Activated CD4-positive, alpha-beta T cell treated with anti-CD3 and anti-CD28 coated beads, Interleukin-2, amount 10 ng/mL, durations not matched to agents 24 days and 14 days (primary cell): ENCODE measurements at places on chromosomes 6 and 20. TPM values are rescaled to one million over a fixed set of nuclear protein-coding genes. Genes with fewer than 3 reads are reported as not detected.

Gene C20orf144
- 0.16 and 0.26 TPM in 2 replicates for total RNA-seq

Gene SH3BGRL2
- 0.07 and 0.14 TPM in 2 replicates for total RNA-seq

DNA sequence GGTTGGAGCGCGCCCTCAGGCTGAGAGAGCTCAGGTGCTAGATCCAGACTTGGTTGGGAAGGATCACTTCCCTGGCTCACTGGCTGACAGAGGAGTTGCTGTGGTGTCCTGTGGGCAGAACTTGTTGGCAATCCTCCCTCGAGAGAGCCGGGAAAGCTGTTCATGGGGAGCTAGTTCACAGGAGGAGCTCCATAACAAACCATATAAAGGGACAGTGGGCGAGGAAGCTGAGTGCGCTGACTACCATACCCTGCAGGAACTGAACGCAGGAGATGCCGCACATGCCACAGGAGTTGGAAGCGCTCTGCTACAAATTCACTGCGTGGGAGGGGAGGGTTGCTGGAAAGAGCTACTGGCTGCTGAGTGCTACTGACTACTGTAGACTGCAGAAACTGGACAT lies 243.2 kb downstream of the OGFRL1 start:
- no peak for DNase-seq
- H3K27ac ChIP-seq = no peak overlapping the region
- no peaks in the 10 kb centered on the region for H3K4me1 ChIP-seq
- no peaks in the 10 kb centered on the region for H3K27me3 ChIP-seq

DNA sequence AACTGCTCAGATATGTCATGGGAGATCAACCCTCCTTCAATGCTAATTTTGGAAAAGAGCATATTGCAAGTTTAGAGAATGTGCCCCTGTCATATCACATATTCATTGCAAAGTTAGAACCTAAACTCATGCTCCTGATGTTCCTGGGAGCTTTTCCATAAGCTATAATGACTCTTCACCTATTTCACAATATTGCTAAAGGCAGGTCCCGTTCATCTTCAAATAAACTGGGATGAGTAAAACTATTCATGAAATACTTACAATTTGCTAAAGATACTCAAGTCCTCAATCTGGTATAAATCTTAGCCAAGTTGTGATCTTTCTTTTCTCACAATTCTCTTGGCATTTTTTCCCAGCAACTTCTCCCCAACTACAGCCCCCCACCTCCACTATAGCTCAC lies 121.7 kb upstream of the TNFAIP3 start:
- no peak overlapping the region for H3K27ac ChIP-seq
- peaks cover 2% of the 10 kb centered on the region for H3K27me3 ChIP-seq
- peaks cover 6% of the 10 kb centered on the region for H3K4me1 ChIP-seq
- H3K4me3 ChIP-seq = no peak overlapping the region
- no peak for DNase-seq
